ENCODE measurements at places on chromosomes 1 and 21.

DNA sequence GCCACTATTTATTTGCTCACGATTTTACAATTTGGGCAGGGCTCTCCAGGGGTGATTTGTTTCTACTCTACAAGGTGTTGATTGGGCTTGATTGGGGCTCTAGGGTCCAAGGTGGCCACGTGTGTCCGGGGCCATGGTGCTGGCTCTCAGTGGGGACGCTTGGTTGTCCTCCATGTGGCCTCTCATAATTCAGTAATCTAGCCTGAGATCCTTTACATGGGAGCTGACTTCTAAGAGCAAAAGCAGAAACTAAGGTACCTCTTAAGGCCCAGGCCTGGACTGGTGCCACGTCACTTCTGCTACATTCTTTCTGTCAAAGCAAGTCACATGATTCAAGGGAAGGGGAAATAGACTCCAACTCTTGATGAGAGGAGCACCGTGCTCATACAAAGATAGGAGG lies 8.1 kb upstream of the PSRC1 start:
- DNase-seq: no peak

- no peak for DNase-seq
Observed at GRCh38 chr1:83883979-83884378, 115.0 kb downstream of the TTLL7 start.

- DNase-seq: no peak
Observed at GRCh38 chr1:87051965-87052364, 137.5 kb downstream of the HS2ST1 start.

DNA sequence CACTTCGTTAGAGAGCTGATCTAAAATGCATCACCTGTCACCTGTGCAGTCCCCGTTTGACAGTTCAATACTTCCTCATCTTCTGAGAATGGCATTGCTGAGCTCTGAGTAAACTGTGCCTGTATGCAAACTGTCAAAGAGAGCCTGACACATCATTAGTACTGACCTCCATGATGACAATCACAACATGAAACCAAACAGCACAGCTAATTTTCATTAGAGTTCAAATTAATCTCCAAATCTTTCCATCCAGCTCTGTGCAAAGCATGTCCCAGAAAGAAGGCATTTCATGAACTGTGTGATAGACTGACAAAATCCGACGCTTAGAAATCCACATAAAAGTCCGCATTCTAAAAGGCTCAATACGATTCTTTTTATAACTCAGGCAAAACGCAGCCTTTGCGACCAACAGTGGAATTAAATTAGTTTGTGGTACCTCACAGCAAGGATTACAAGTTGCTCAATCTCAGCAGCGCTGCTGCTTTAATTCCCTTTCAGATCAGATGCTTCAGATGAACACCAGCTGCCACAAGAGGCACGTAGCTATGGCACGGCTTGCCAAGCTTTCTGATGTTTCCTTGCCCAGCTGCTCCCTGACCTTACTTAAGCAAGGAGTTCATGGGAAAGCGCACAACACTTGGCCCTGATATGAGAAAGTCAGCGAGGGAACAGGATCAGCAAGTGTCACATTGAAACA lies 765.5 kb upstream of the PRMT6 start:
- no peak for DNase-seq

GRCh38 chr1:19294638-19295037 lies 6.1 kb upstream of the AKR7A3 start:
- DNase-seq: no peak

DNA sequence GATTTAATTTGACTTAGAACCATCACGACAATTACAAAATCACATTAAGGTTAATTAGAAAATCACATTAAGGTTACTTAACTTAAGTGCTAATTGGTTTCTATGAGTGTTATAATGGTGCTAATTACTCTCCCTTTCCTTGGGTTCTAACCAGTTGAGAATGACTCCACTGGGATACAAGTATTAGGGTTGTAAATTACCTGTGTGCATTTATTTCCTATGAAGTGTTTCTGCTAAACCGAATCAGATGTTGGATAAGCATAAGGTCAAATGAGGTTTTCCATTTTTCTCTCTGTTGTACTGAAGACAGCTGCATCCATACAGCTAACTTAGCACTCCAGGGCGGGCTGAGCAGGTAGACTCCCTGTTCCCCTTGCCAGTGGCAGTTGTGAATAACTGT lies 610.3 kb upstream of the TMPRSS15 start:
- no peak for DNase-seq

DNA sequence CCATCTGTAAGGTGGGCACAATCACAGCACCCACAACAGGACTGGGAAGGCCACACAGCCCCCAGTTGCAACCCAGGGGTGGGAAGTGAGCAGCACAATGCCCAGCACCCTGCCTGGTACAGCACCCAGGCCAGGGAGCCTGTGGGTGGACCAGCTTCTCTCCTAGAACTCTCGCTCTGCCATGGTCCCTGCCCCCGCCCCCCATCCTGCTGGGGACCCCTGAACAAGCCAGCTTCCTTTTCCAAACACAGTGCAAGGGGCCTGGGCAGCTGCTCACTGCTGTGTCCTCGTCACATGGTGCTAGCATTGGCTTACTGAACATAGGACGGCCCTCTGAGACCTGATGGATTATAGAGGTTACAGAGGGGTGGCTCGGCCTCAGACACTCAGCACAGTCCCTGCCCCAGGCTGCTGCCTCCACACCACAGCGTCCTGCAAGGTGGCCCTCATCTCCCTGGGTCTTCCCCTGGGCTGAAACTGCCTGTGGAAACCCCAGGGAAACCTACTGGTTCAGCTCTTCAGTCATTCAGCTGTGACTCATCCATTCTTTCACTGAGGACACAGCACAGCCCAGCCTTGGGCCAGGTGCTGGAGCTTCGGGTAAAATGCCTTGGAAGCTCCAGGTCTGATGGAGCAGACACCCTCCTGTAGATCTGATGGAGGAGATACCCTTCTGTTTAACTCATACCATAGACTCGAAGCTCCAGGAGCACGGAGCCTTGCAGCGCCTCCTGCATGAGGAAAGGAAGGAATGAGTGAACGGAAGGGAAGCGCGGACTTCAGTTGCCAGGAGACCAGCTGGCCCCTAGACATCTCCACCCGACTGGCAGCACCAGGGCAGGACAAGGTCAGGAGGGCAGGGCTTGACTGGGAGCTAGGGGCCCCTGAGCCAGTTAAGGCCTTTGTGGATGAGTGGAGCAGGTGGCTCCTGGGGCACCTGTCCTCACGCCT lies 8.1 kb upstream of the PRDM16 start:
- no peak for DNase-seq

Data from body of pancreas (tissue), 4 donors.